ENCODE measurements at places on chromosomes 2 and 18. TPM values are rescaled to one million over a fixed set of nuclear protein-coding genes. Genes with fewer than 3 reads are reported as not detected.

XDH gene
- total RNA-seq: 0.08 TPM

ZNF396 gene
- total RNA-seq: 2.8 TPM

PID1 gene
- total RNA-seq: 2.9 TPM

SLC35G4 gene
- not detected for total RNA-seq

NIFK gene
- total RNA-seq: 84.5 TPM

DPYSL5 gene
- 0.31 TPM for total RNA-seq

ANKRD29 gene
- total RNA-seq: 0.67 TPM

LONRF2 gene
- 12.9 TPM for total RNA-seq

EVA1A gene
- total RNA-seq: 0.21 TPM

SH2D6 gene
- 3.3 TPM for total RNA-seq

RSAD2 gene
- 0.44 TPM for total RNA-seq

SH3YL1 gene
- 28.4 TPM for total RNA-seq

MTCL1 gene
- total RNA-seq: 50.1 TPM

LIMS1 gene
- total RNA-seq: 101 TPM

WNT10A gene
- total RNA-seq: 9.2 TPM

REG1B gene
- 2.0 TPM for total RNA-seq

SCYGR2 gene
- not detected for total RNA-seq

LRRC30 gene
- total RNA-seq: not detected

LHCGR gene
- total RNA-seq: not detected

GNAL gene
- 0.44 TPM for total RNA-seq

DNER gene
- total RNA-seq: 0.31 TPM

DES gene
- total RNA-seq: 0.69 TPM

RAX gene
- total RNA-seq: not detected

AQP12A gene
- not detected for total RNA-seq

Data from Panc1 (cell line).